ENCODE measurements at places on chromosomes 12 and 14.

- no peak for DNase-seq
- no peak overlapping the region for H3K4me3 ChIP-seq
- H3K36me3 ChIP-seq = peaks cover 7% of the 10 kb centered on the region
- H3K27ac ChIP-seq = no peak overlapping the region
These were observed 33.8 kb upstream of the PSMA6 start for GRCh38 chr14:35258420-35258819.

GRCh38 chr12:104570174-104570907 lies 113.6 kb downstream of the CHST11 start:
- no peak overlapping the region for H3K4me3 ChIP-seq
- peak overlapping the region; percentile 0 for H3K27ac ChIP-seq
- no peaks in the 10 kb centered on the region for H3K36me3 ChIP-seq
- peaks cover 50% of the 10 kb centered on the region for H3K4me1 ChIP-seq
- no peak for DNase-seq
- H3K27me3 ChIP-seq = no peaks in the 10 kb centered on the region

GRCh38 chr12:84698576-84699333 lies 213.8 kb downstream of the SLC6A15 start:
- no peak overlapping the region for H3K27ac ChIP-seq
- no peak overlapping the region for H3K4me3 ChIP-seq
- no peaks in the 10 kb centered on the region for H3K4me1 ChIP-seq
- H3K27me3 ChIP-seq = no peaks in the 10 kb centered on the region
- no peak for DNase-seq
- H3K36me3 ChIP-seq = no peaks in the 10 kb centered on the region

GRCh38 chr12:96225044-96225855 lies 31.1 kb downstream of the ELK3 start:
- no peaks in the 10 kb centered on the region for H3K27me3 ChIP-seq
- H3K36me3 ChIP-seq = peaks cover 12% of the 10 kb centered on the region
- H3K4me3 ChIP-seq = no peak overlapping the region

- no peaks in the 10 kb centered on the region for H3K27me3 ChIP-seq
- H3K36me3 ChIP-seq = no peaks in the 10 kb centered on the region
- DNase-seq = no peak
- peak overlapping the region; percentile 15 for H3K27ac ChIP-seq
These were observed 180.8 kb downstream of the ZFP36L1 start for GRCh38 chr14:68612049-68612448.

DNA sequence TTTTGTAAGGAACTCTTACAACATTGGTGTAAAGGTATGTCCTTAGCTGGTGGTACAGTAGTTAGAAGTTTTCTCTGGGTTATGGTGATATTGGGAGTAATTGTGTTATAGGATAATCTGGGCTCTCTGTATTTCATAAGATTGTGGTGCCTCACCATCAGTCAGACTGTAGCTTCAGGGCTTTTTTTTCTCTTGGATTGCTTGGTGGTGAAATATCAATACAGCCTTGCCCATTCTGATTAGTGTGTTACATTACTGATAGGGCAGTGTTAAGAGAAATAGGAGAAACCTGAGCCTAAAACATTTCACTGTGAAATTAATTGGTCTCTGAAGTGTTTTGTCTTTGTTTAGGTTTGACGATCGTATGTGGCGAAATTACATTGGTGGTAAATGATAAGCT lies 71.0 kb downstream of the RCOR1 start:
- no peak overlapping the region for H3K4me3 ChIP-seq
- H3K4me1 ChIP-seq = no peaks in the 10 kb centered on the region
- H3K36me3 ChIP-seq = no peaks in the 10 kb centered on the region
- H3K27ac ChIP-seq = no peak overlapping the region

DNA sequence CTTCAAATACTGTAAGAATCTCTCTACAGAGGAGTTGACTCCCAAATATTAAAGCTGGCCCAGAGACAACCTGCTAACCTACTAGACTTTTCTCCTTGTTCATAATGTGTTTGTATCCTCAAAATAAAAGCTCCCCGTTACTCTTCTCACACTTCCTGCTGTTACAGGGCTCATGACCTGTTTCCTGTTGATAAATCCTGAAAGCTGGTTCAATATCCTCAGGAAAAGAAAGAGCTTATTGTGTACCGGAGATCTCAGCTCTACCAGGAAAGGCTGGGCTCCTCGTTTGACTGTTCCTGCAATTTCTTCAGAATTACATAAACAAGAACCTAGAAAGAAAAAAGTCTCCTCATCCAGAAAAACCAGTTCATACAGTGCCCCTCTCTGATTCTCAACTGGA lies 30.8 kb downstream of the CLEC1A start:
- no peak overlapping the region for H3K4me3 ChIP-seq
- H3K4me1 ChIP-seq = peaks cover 4% of the 10 kb centered on the region
- H3K36me3 ChIP-seq = no peaks in the 10 kb centered on the region
- H3K27ac ChIP-seq = no peak overlapping the region
- no peaks in the 10 kb centered on the region for H3K27me3 ChIP-seq

GRCh38 chr14:37903343-37904191 lies 304.1 kb upstream of the SSTR1 start:
- H3K36me3 ChIP-seq = no peaks in the 10 kb centered on the region
- peak; percentile 21 for DNase-seq
- no peaks in the 10 kb centered on the region for H3K27me3 ChIP-seq
- H3K27ac ChIP-seq = no peak overlapping the region

DNA sequence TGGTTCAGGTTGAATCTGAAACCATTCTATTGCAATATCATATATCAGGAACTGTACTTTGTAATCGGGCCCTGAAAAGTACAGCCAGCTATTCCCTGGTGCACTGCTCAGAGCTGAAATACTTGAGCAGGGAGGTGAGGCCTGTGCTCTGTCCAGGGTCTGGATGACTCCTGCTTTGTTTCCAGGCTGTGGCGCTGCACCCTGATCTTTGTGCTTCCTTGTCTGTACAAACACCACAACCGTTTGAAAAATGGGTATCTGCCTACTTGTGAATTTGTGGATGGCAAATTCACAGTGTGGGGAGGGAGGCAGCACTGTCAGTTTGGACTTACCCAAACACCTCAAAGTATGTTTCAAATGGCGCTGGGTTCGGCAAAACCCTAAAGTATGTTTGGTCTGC lies 155.4 kb upstream of the FAR2 start:
- H3K4me1 ChIP-seq = no peaks in the 10 kb centered on the region
- H3K4me3 ChIP-seq = no peak overlapping the region
- no peaks in the 10 kb centered on the region for H3K27me3 ChIP-seq
- DNase-seq = no peak

GRCh38 chr14:76677534-76678145 lies 83.6 kb upstream of the VASH1 start:
- H3K36me3 ChIP-seq = no peaks in the 10 kb centered on the region
- H3K4me3 ChIP-seq = no peak overlapping the region
- no peaks in the 10 kb centered on the region for H3K27me3 ChIP-seq
- no peaks in the 10 kb centered on the region for H3K4me1 ChIP-seq

DNA sequence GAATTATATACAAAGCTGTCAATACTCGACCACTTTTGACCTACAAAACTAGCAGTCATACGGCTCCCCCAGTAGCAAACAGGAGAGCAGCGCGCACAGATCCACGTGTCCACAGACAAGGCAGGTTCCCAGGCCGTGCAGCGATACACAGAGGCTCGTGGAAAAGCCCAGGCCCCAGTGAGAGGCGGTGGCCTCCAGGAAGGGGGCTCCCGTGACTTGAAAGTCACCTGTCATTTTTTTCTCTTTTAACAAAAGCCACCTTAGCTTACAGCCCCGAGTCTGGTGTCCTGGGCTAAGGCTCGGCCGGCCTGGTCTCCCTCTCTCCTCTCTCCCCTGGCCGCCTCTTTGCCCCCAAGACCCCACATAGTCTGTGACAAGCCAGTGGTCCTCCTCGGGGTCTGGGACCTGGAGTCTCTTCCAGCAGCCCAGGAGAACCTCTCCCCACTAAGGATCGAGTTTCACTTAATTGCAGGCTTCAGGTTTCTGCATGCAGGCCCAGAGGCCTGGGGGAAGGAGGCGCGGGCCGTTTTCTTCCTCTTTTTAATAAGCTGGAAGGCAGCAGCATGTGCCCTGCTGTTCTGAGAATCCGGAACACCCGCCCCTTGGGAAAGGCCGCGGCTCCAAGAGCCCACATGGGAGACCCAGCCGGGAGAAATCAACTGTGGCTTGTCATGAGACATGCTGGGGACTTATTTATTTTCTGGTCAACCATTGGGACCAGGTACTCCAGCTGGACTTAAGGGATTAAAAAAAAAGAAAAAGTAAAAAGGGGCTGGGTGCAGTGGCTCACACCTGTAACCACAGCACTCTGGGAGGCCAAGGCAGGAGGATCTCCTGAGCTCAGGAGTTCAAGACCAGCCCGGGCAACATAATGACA lies 15.9 kb downstream of the NCOR2 start:
- peak overlapping the region; percentile 82 for H3K27ac ChIP-seq
- peaks cover 41% of the 10 kb centered on the region for H3K4me1 ChIP-seq
- H3K27me3 ChIP-seq = no peaks in the 10 kb centered on the region
- H3K36me3 ChIP-seq = peaks cover 3% of the 10 kb centered on the region

- H3K27ac ChIP-seq = peak overlapping the region; percentile 99
- peak; percentile 89 for DNase-seq
- no peaks in the 10 kb centered on the region for H3K27me3 ChIP-seq
- peaks cover 12% of the 10 kb centered on the region for H3K4me1 ChIP-seq
- H3K4me3 ChIP-seq = peak overlapping the region; percentile 91
These were observed 576 bp downstream of the ZBTB1 start for GRCh38 chr14:64504897-64505794.

DNA sequence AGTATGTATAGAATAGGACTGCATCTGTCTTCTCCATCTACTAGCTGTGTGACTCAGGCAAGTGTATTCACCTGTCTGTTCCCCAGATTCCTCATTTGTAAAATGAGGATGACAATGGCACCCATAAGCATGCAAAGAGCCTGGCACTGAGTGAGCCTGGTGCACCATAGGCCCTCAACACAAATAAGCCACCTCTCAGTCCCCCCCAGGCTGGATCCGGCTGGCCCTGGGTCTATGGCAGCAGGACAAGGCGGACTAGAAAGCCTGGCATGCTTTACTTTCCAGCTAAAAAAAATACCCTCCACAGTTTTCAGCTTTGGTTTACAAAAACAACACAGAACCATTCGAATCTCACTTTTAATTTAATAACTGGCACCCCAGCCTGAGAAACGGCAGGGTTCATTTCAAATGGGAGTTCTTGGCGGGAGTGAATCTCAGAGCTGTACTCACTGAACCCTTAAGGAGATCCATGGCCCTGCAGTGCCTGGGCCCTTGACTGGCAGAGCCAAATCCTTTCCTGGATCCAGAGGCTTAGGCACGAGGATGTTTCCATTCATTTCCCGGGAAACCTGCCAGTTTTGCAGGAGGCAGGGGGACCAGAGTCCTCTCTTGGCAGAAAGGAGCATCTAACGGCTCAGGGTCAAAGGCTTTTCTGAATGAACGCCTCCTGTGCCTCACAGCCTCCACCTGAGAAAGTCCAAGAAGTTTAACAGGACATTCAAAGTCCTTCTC lies 17.7 kb downstream of the SYNE3 start:
- no peak overlapping the region for H3K4me3 ChIP-seq
- peaks cover 17% of the 10 kb centered on the region for H3K4me1 ChIP-seq
- DNase-seq = no peak

DNA sequence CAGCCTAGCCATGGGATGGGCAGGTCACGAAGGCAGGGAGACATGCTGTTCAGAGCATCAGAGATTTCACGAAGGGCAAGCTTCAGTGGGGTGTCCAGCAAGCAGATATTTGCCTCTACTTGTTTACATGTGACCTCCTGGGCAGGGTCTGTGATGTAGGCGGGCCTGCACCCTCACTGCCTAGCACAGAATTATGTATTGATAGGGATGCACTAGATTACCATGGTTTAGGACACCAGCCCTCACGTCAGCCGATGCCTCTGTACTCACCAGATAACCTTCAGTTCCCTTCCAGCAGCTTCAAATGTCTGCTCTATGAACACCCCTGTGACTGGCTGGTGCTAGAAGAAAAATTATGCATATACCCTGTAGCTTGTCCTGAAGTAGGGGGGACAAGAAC lies 5.1 kb upstream of the EIF5 start:
- H3K4me1 ChIP-seq = peaks cover 12% of the 10 kb centered on the region
- H3K36me3 ChIP-seq = no peaks in the 10 kb centered on the region
- H3K27ac ChIP-seq = no peak overlapping the region
- no peaks in the 10 kb centered on the region for H3K27me3 ChIP-seq
- no peak overlapping the region for H3K4me3 ChIP-seq
- DNase-seq = no peak

- peaks cover 2% of the 10 kb centered on the region for H3K27me3 ChIP-seq
- H3K4me3 ChIP-seq = no peak overlapping the region
- no peaks in the 10 kb centered on the region for H3K36me3 ChIP-seq
These were observed 10.4 kb upstream of the FBLN5 start for GRCh38 chr14:91957876-91958313.

- H3K27ac ChIP-seq = no peak overlapping the region
- no peaks in the 10 kb centered on the region for H3K27me3 ChIP-seq
- peaks cover 5% of the 10 kb centered on the region for H3K4me1 ChIP-seq
- H3K4me3 ChIP-seq = no peak overlapping the region
- H3K36me3 ChIP-seq = no peaks in the 10 kb centered on the region
These were observed 66.2 kb downstream of the CRADD start for GRCh38 chr12:93743229-93743998.

DNA sequence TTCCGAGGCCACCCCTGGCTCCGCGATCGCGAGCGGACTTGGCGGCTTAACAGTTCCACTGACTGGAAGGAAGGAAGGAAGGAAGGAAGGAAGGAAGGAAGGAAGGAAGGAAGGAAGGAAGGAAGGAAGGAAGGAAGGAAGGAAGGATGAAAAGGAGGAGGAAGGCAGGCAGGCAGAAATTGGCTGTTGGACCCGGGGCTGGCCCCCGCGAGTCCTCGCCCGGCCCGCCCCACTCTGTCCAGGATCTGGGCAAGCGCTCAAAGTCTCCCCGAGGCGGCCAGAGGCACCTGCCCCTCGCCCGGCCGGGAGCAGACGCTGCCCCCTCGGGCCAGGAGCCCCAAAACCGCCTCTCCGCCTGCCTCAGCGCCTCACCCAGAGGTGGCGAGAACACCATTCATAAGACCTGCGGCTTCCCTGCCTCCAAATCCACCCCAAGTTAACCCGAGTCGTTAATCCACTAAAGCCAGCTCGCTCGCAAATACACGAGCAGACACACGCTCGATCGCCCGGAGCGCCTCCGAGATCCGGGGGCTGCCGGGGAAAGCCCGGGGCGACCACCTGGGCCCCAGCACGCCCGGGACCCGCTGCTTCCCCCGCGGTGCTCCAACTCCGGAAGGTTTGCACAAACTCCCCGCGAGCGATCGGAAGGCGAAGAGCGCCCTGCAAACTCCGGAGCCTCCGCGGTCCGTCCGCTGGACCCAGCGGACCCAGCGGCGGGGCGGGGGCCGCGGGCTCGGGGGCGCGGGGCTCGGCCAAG lies 844 bp downstream of the DPF3 start:
- peaks cover 52% of the 10 kb centered on the region for H3K27me3 ChIP-seq
- H3K36me3 ChIP-seq = no peaks in the 10 kb centered on the region
- DNase-seq = peak; percentile 61
- peaks cover 31% of the 10 kb centered on the region for H3K4me1 ChIP-seq

DNA sequence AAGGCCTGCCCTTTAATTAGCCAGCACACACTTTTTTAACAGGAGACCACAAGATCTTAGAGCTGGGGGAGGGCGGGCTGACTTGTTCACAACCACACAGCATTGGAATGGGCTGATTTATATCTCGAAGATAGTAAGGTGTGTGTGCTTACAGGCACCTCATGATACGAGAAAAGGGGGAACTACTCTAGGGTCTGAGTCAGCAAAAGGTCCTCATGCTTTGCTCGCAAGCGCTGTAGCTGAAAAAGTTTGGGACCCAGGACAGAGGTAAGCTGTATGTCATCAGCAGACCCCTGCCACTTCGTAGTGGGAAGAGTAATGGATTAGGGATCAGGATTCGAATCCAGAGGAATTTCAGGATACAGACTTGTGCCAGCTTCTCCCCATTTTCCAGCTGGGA lies 88.9 kb upstream of the RBM19 start:
- no peaks in the 10 kb centered on the region for H3K4me1 ChIP-seq
- H3K4me3 ChIP-seq = no peak overlapping the region
- H3K36me3 ChIP-seq = no peaks in the 10 kb centered on the region
- H3K27ac ChIP-seq = no peak overlapping the region
- no peaks in the 10 kb centered on the region for H3K27me3 ChIP-seq

- H3K27ac ChIP-seq = no peak overlapping the region
- DNase-seq = no peak
These were observed 691.6 kb upstream of the FBXO33 start for GRCh38 chr14:40123816-40124215.

Data from thymus (tissue), 14 donors.